GM18507 (cell line): ENCODE measurements at places on chromosomes 16 and 17.

- no peak for DNase-seq
Measured at GRCh38 chr16:52997922-52998321, 54.8 kb downstream of the CHD9NB start.

- DNase-seq: no peak
Measured at GRCh38 chr16:66950437-66950836, 10.6 kb upstream of the CES3 start.

- no peak for DNase-seq
Measured at GRCh38 chr16:11084484-11084875, 140.1 kb downstream of the CLEC16A start.

DNA sequence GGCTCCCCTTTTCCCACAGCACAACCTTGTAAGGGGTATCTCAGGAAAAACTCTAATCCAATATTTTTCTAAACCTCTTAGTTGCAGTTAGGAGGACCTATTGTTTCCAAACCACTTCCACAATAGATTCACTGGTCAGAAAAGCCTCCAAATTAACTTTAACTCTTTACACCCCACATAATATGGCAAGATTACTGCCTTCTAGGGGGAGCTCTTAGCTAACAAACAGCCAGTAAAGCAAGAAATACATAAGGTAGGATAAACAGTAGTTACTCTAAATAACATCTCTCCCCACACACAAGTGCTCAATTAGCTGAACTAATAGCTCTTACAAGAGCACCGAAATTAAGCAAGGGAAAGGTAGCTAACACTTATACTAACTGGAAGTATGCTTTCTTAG lies 192.1 kb upstream of the KIF2B start:
- DNase-seq: no peak

- no peak for DNase-seq
Measured at GRCh38 chr16:51713502-51713901, 562.4 kb upstream of the SALL1 start.

GRCh38 chr16:84742641-84743092 lies 42.9 kb downstream of the USP10 start:
- no peak for DNase-seq

- DNase-seq: no peak
Measured at GRCh38 chr17:15654886-15655561, 29.1 kb downstream of the TRIM16 start.

DNA sequence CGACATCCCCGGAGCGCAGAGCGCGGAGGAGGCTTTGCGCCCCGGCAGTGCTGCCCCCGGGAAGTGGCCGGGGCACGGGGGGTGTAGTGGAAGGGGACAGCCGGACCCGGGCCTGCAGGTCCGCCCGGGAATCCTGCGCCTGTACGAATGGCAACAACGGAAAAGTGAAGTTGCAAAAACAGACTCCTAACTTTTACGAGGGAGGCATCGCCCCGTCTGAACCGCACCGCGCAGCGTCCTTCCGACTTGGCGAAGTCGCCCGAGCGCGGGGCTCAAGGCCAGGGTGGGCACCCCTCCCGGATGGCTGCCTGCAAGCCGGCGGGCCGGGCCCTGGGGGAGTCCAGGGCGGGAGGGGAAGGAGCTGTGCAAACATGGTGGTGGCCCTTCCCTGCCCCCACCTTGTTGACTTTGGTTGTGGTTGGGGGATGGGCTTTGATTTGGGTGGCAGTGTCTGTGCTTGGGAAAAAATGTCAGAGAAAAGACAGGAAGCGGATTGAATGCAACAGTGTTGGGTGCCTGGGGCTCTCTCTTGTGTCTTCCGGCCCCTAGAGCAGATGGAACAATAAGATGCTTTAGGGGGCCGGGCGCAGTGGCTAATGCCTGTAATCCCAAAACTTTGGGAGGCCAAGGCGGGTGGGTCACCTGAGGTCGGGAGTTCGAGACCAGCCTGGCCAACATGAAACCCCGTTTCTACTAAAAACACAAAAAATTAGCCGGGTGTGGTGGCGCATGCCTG lies 675 bp downstream of the RNF213 start:
- DNase-seq: no peak

DNA sequence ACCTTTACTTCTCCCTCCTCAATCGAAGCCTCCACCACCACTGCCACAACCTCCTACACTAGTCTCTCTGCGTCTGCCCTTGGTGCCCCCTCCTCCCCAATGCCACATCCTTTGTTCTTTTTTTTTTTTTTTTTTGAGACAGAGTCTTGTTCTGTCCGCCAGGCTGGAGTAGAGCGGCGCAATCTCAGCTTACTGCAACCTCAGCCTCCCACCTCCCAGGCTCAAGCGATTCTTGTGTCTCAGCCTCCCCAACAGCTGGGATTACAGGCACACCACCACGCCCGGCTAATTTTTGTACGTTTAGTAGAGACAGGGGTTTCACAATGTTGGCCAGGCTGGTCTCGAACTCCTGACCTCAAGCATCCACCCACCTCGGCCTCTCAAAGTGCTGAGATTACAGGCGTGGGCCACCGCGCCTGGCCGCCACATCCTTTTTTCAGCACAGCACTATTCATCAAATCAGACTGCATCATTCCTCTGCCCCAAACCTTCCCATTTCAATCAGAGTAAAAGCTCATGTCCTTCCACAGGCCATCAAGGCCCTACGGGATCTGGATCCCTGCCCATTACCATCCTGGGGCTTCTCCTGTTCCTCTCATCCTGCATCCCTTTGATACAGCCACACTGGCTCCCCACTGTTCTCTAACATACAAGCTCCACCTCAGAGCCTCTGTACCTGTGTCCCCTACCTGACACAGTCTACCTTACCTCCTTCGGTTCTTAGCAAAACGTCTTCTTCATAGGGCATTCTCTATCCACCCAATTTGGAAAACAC lies 2.0 kb downstream of the KLHL11 start:
- no peak for DNase-seq

- DNase-seq: no peak
Measured at GRCh38 chr17:28750178-28751047, 6.6 kb downstream of the TRAF4 start.

DNA sequence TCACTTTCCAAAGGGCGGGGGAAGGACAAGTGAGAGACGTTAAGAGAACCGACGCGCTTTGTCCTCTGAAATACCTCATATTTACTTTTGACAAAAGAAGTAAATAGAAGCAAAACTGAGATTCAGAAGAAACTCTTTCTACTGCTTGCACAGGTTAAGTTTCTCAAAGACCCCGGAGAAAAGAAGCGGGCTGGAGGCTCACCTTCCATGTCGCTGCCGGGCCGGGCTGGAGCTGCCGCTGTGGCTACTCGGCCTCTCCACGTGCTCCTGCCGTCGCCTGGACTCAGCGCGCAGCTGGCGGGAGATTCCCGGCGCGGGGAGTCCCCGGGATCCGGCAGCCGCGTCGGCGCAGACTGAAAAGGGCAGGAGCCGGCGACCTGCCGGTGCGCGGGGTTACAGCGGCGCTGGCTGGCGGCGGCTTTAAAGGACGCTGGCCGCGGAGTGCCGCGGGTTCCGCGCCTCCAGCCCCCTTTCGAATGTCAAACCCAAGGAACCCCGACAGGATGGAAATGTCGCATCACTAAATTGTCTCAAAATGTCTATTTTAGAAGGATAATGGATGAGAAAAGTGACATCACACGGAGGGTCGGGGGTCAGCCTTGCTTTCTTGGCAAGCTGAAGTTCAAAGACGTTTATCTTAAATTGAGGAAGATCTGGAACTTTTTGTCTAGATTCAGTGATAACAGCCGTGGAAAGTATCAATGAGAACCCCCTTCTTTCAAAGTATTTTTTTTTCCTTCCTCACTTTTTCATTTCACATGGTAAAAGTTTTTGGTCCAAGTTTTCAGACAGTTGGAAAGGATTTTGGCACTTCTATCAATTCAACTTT lies at the start of gene IKZF3:
Gene IKZF3, minus strand, starts transcription at position 395 of the 829 bp plus-strand sequence. Its CDS starts 186 bp downstream, at position 209.
- no peak for DNase-seq

DNA sequence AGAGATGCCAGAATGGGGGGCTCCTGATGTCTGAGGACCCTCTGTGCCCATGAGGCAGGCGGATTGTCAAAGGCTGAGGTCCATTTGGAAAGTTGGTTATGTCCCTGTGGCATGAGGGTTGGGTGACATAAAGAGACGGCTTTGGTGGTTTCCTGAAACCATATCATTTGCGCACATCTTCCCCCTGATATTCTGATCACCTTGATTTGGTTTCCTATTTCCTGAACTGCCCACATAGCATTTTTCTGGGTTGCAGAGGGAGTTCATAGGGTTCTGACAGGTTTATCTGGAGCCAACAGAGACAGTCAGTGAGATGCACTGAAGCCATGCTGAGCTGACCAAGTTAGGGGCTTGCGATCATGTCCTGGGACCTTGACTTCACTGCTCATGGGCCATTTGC lies 15.7 kb upstream of the RNF222 start:
- no peak for DNase-seq

DNA sequence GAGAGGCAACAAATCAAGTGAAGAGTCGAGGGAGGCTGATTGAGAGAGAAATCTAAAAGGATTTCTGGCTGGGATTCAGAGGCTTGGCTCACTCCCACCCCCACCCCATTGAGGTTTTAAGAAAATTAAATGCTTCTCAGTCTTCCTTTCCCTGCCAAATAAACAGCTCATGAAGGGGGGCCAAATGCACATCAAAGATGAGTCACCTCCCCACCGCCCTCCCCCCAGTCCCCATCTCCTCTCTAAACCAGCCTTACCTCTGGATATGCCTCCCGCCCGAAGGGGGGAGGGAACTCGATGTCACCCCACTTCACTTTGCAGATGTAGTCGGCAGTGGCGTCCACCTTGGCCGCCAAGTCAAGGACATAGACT lies 11.6 kb downstream of the ACLY start:
- no peak for DNase-seq

DNA sequence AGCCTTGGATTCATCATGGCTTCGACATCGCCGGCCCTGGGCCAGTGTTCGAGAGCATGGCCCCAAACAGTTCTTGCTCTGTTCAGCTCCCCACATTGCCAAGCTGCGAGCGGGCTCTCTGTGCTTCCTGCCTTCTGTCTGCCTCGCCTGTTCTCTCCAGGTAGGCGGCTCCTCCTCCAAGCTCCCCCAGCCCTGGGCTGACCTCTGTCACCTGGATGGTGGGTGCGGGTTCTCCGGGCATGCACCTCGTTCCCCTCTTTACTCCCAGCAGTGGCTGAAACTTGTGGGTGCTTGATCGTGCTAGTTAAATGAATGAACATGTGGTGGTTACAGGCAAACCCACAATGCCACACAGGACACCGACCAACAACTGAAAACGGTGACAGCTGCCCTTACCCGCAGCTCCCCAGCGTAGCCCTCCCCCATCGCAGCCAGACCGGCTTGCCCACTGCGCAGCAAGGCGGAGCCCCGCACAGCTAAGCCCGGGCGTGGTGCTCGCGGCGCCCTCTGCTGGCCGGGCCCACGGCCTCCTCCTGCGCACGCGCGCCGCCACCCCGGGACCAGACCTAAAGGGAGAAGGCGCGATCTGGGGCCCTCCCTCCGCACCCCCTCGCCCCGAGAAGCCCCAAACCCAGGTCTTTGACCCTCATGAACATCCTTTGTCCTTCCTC lies 23.0 kb upstream of the EIF1 start:
- DNase-seq: peak; percentile 85

DNA sequence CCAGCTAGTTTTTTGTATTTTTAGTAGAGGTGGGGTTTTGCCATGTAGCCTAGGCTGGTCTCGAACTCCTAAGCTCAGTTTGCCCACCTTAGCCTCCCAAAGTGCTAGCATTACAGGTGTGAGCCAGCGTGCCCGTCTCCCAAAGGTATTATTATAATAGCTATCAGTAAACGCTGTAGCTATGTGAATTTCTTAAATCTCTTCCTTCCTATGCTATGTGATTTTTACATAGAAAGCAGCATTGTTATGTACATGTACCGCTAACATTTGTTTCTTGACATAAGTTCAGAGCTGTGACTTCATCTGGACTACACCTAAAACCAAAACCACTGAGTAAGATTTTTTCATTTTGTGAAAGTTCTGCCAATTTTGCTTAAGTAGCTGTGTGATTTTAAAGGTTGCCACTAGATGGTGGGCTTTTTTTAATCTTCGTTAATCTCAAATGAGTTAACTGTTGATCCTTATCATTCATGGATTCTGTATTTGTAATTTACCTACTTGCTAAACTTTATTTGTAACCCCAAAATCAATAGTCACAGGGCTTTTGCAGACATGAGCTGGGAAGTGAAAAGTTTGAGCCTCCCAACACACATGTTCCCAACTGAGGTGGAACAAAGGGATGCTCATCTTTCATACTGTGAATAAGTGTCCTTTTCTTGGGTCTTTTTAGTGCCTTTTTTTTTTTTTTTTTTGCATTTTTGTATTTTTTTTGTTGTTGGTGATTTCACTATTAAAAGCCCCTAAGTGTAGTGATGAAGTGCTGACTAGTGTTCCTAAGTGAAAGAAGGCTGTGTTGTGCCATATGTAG lies 21.9 kb downstream of the PRKAR1A start:
- no peak for DNase-seq

DNA sequence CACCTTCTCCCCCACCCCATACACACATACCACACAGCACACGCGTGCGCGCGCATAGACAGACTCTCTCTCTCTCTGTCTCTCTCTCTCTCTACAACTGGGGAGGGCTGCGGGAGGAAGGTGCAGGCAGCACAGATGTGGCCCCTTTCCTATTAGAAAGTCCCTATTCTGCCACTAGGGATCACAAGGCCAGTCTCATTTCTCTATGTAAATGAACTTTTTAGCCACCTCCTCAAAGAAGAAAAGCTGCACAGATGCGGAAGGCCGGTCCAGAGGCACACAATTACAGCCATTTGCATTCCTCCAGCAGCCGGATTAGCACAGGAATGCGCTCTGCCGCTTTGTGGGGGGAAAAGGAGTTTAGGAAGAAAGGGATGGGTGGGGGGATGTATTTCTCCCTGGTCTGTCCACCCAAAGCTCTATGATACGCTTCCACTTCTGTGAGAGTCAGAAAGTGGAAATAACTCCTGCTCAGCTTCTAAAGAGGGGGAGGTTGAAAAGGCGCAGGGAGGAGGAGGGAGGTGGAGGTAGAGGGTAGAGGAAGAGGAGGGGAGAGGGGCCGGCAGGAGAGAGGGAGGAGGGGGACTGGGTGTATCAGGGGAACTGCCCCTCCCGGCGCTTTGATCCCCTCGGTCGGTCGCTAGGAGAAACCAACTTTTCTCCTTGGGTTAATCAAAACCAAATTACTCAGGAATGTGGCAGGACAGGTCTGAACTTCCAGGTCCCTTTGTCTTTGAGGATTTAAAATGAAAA lies 11.7 kb downstream of the ZFHX3 start:
- no peak for DNase-seq

- DNase-seq: no peak
Measured at GRCh38 chr16:29940656-29941055, 14.6 kb upstream of the KCTD13 start.

DNA sequence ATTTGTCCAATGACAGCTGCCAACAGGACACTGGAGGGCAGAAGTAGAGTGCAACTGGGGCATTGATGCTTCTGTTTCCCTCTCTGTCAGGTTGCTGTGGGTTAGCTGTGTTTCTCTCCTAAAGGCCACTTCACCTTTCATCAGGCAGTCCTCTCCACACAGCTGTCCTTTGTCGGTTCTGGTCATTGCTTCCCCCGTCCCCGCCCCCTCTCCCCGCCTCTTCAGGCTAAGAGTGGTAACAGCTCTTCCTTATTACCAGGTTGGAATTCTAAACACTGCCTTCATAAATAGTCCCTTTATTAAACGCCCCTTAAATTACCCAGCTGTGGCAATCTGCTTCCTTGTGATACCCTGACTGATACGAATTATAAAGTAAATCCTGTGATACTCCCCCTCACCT lies 31.8 kb upstream of the NSRP1 start:
- no peak for DNase-seq

- no peak for DNase-seq
Measured at GRCh38 chr16:48271728-48272127, 24.4 kb upstream of the ABCC11 start.
